M059J (cell line): ENCODE measurements at places on chromosomes 12 and 14. TPM values are rescaled to one million over a fixed set of nuclear protein-coding genes. Genes with fewer than 3 reads are reported as not detected.

GRCh38 chr12:67426067-67426466 is 156.9 kb downstream of the CAND1 start:
- peak; percentile 88 for DNase-seq

PSMB5 gene
- total RNA-seq, result 267 and 297 TPM in 2 replicates

PPP4R4 gene
- total RNA-seq, result 0.15 and 0.99 TPM in 2 replicates

GRCh38 chr12:26340649-26341048 is 145.3 kb downstream of the SSPN start:
- peak; percentile 36 for DNase-seq

DNA sequence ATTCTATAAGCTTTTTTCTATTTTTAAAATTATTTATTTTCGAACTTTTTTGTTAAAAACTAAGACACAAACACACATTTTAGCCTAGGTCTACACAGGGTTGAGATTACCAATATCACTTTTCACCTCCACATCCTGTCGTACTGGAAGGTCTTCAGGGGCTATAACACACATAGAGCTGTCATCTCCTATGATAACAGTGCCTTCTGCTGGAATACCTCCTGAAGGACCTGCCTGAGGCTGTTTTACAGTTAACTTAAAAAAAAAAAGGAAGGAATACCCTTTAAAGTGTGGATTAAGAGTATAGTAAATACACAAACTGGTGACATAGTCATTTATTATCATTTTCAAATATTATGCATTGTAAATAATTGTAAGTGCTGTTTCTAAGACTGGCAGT is 43.0 kb downstream of the RASSF8 start:
- no peak for DNase-seq

DNA sequence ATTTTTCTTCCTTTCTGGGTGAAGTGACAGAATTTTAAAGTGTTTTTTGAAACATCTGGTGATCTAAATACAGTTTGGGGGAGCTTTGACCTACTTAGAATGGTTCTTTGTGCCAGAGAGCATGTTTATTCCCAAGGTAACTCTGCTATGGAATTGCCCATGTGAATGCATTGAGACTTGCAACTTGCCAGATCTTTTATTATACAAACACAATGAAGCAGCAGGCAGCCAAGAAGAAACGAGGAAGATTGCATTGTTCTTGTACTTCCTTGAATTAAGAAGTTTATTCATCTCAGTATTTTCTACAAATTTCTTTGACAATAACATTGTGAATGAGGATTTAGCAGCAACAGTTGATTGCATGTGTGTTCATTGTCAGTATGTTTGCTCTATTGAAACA is 55.5 kb downstream of the FGD4 start:
- no peak for DNase-seq

DNA sequence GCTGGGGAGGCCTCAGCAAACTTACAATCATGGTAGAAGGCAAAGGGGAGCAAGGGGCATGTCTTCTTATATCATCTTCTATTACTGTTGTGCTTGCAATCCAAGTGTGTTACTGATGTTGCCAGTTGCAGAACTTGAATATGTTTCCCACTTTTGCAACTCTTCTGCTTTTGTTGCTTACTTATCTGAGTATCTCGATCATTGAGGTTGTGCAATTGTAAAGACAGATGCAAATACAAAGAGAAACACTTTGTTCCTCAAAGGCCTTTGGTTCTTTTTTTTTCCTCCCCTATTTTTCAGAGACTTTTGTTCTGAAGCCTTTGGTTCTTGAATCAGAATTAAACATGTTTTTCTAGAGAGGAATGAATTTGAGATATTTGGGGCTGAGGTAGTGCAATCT is 3.7 kb upstream of the COX8C start:
- DNase-seq, result no peak
